ENCODE measurements at places on chromosomes 16 and 17. TPM values are rescaled to one million over a fixed set of nuclear protein-coding genes. Genes with fewer than 3 reads are reported as not detected.

GRCh38 chr16:47507701-47508100 lies 46.6 kb downstream of the PHKB start:
- DNase-seq, result no peak

DNA sequence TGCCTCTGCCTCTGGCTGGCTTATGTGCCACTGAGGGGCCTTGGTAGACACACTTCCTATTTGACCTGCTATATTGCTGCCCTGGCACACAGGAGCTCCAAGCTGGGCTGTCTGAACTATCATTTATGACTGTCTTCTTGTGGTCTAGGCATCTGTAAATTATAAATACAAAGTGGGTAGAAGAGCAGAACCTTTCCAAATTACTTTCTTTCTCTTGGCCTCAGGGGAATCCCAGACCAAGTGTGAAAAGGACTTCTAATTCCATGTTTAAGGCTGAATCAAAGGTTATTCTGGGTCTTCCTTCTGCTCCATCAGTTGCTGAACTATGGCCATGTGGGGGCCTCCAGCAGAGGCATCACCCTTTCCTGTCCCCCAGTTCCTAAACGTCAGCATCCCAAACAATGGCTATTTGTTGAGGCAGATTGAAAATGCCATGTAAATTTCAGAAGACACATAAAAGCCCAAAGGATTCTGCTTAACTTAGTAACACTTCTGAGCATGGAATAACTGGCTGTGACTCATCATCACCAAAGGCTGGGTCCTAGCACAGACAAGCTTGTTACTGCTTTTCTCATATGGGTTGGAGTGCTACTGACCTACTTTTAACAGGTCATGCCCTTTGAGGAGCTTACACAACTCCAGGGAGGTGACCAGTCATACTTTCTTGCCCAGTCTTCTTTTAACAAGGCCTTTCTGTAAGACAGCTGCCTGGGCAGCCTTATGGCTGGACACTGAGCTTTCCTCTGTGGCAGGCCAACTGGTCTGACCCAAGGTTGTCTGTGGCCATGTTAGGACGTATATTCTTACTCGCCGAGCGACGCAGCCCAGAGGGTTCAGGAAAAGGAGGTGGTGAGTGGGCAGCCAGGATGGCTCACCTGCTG lies 154.8 kb downstream of the VPS53 start:
- DNase-seq, result no peak

GRCh38 chr16:11681556-11681955 lies 13.3 kb downstream of the SNN start:
- no peak for DNase-seq

Gene RNU2-1
- total RNA-seq, result not detected

Gene SECTM1
- total RNA-seq, result 7.5 TPM

Gene CDH13
- total RNA-seq, result 3.7 TPM

Gene DRC7
- total RNA-seq, result 0.33 TPM

Gene PCGF2
- 1.4 TPM for total RNA-seq

DNA sequence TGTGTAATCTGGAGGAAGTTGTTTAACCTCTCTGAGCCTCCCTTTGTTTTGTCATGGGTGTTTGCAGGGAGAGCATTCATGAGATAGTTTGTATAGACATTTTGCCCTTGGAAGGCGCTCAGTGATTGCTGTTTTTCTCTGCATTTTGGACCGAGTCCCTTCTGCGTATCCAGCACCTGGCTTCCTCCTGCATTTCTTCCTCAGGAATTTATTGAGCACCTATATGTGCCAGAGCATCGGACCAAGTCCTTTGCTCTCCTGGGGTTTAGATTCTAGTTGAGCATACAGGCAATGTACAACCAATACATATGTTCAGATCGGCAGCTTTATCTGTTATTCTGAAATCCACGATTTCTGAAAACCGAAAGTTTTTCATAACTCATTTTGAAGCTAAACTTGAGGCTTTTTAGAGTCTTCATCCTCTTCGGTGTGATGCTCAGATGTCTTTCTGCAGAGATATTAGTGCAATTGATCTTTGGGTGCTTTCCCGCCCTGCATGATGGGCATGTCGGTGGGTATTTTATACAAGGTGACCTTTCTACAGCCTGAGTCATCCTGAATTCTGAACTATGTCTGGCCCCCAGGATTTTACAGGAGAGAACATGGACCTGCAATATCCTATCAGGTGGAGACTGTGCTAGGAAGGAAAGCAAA lies 4.1 kb downstream of the IL4R start:
- DNase-seq, result no peak

DNA sequence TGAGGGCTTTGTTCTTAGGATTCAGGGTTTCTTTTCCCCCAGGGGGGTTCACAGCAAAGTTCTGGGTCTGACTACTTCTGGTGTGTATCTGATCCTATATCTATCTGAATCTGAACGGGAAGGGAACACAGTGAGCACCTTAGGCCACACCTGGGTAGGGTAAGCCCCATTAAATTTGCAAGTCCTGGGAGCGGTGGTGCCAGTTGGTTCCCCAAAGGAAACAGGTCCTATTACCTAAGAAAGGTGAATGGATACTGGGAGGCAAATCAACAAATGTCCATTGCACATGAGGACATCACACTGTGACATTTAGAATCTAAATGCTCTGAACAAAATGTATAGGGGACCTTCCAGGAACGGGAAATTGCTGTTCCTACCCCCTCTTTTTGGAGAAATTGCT lies 54.6 kb downstream of the BMERB1 start:
- DNase-seq, result no peak

DNA sequence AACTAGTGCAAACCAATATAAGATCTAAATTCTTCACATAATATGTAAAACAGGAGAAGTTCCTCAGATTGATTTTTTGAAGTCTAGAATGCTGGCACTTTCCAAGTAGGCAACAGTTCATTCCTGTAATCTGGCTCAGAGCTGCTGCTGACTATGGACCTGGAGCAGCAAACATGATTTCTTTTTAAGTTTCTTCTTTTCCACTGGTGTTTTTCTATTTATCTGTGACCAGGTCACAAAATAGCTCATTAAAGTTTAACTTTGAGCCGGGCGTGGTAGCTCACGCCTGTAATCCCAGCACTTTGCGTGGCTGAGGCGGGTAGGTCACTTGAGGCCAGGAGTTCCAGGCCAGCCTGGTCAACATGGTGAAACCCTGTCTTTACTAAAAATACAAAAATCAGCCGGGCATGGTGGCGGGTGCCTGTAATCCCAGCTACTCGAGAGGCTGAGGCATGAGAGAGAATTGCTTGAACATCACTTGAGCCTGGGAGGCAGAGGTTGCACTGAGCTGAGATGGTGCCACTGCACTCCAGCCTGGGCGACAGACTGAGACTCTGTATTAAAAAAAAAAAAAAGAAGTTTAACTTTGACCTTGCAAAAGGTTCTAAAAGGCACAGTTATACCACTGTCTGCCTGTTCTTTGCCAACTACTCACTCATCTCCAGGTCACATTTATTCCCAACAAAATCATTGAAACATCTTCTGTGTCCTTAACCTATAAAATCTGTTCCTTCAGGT lies 29.4 kb upstream of the SLC13A2 start:
- DNase-seq, result no peak

GRCh38 chr17:29061036-29061435 lies 18.1 kb downstream of the PIPOX start:
- no peak for DNase-seq

GRCh38 chr17:74525781-74526288 lies 5.4 kb downstream of the CD300LB start:
- DNase-seq, result no peak

GRCh38 chr16:22813223-22813947 lies 577 bp upstream of the HS3ST2 start:
- DNase-seq, result peak; percentile 35

- no peak for DNase-seq
Measured at GRCh38 chr16:58409316-58409973, 17.2 kb downstream of the GINS3 start.

DNA sequence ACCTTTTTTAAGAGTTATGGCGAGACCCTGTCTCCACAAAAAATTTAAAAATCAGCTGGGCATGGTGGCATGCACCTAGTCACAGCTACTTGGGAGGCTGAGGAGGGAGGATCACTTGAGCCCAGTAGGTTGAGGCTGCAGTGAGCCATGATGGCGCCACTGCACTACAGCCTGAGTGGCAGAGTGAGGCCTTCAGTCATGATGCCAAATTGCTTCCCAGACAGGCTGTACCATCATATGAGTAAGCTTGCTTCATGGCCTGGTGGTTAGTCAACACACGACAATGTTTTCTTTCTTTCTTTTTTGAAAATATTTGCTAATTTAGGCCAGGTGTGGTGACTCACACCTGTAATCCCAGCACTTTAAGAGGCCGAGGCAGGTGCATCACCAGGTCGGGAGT lies 12.5 kb downstream of the NTAN1 start:
- no peak for DNase-seq

GRCh38 chr16:54812229-54812628 lies 118.4 kb upstream of the IRX5 start:
- no peak for DNase-seq

Gene SLC46A1
- total RNA-seq, result 13.1 TPM

DNA sequence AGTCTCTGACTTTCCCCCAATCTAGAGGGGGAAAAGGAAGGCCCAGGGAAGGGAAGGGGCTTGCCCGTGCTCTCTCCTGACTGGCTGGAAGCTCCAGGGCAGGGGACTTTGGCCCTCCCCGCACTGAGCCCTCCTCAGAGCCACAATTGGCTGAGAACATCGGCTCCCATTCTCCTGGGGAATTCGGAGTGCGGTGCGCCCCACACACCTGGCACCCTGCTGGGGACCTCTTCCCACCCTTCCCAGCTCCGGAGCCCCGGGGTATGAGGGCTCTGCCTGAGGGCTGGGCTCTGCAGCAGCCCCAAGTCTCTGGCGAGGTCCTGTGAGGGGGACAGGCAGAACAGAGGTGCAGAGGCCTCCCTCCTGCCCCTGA lies 36.0 kb downstream of the PIMREG start:
- DNase-seq, result no peak

GRCh38 chr16:82788225-82788624 lies 161.5 kb downstream of the CDH13 start:
- DNase-seq, result no peak

- DNase-seq, result no peak
Measured at GRCh38 chr17:76123749-76124581, 17.1 kb downstream of the FOXJ1 start.

Gene HS3ST4
- 0.05 TPM for total RNA-seq

Gene EVPLL
- total RNA-seq, result 4.3 TPM

GRCh38 chr17:45435481-45435880 lies 2.8 kb upstream of the ARHGAP27 start:
- DNase-seq, result no peak

GRCh38 chr16:12453832-12454231 lies 349.9 kb downstream of the CPPED1 start:
- DNase-seq, result no peak

DNA sequence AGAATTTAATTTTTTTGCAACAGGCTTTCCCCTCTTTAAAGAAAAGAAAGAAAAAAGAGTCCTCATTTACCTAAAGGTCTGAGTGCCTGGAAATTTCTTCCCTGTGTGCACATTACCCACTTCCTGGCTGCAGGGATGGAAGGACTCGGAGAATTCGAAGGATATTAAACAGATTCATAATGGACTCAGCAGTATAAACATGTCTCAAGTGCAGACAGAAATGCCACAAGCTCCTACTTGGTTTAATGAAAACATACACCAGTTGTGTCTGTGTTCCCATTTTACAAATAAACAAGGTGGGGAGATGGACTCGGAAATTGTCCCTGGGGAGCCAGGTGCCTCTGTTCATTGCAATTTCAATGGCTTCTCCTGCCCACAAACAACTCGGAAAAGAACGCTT lies 47.2 kb downstream of the MEOX1 start:
- no peak for DNase-seq

DNA sequence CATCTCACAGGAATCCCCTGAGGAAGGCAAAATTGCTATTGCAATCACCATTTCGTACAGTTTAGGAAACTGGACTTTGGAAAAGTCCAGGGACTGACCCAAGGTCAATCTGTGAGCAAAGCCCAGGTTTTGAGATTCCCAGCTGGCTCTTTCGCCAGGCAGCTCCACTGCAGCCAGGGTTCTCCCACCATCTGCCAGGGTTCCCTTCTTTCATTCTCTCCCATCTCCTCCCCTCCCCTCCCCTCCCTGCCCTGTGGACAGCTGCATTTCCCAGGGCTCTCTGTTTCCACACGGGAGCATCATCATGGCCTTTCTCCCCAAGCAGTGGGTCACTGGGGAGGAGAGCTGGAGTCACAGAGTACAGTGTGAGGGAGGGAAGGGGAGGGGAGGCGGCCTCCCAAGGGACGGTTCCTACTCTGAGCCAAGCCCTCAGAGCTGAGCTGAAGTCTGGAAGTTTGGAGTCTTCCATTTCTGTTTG lies 11.9 kb upstream of the GSDMA start:
- no peak for DNase-seq

- DNase-seq, result peak; percentile 73
Measured at GRCh38 chr17:1627982-1628855, at the start of gene SLC43A2. Gene SLC43A2 (minus strand): TSS chr17:1628834. CDS start chr17:1627874, 960 bp downstream.

DNA sequence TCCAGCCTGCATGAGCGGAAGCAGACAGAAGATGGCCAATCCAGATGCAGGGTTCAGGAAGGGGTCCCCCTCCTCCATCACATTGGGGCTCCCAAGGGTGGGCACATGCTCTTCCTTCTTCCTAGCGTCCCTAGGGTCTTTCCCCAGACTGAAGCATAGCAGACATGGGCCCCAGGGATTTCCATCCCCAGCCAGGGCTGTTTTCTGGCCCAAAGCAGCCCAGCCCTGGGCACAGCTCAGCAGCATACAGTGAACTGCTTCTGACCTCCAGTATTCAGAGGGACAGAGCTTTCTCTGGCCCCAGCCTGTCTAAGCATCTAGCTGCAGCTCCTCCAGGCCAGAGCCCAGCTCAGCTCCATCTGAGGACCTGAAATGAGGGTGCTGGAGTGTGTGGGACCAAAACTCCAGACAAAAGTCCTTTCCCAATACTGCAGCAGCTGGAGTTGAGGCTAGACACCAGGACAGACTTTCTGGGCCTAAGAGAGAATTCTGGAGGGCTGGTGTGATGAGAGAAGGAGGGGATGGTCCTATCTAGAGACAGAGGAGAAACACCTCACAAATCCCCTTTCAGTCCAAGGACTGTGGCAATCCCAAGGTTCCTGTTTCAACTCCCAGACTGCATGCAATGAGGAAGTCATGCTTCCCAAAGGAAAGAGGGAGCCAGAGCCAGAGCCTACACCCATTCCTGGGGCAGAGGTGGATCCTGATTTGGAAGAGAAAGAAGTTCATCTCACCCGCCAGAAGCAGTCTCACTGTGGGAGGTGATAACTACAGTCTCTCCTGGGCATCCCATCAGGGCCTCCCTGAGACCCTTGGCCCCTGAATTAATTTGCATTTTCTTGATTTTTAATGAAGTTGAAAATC lies 4.5 kb upstream of the FOXN1 start:
- no peak for DNase-seq

Gene PPP1R27
- 0.28 TPM for total RNA-seq

- DNase-seq, result no peak
Measured at GRCh38 chr17:10758062-10758461, 28.2 kb upstream of the TMEM220 start.

DNA sequence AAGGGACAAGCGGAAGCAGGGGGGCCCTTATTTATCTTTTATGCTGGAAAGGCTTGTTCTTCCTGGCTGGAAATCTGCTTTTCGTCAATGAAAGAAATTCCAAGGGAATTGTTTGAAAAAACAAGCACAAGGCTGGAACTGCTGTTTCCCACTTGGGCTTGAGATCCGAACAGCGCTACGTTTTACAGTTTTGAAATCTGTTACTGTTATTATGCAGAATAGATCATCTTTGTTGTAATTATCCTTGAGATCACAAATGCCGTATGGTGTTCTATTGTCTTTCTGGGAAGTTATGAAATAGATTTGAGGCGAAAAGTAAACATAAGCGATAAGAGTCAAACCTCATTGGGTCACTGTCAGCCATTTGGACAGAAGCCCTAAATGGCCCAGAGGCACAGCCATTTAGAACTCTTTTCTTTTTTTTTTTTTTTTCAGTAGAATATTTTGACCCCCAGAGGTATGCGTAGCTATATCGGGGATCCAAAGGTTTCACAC lies 223.3 kb downstream of the IRX3 start:
- no peak for DNase-seq

GRCh38 chr16:4745274-4745569 lies 10.9 kb downstream of the DNAAF8 start:
- no peak for DNase-seq

Gene UBALD1
- total RNA-seq, result 5.9 TPM

All from thymus (tissue), 14 donors.